ENCODE measurements at places on chromosomes 4 and X. TPM values are rescaled to one million over a fixed set of nuclear protein-coding genes. Genes with fewer than 3 reads are reported as not detected.

- DNase-seq, result peak; percentile 92
These were observed 41.0 kb downstream of the FNIP2 start for GRCh38 chr4:158809611-158810486.

DNA sequence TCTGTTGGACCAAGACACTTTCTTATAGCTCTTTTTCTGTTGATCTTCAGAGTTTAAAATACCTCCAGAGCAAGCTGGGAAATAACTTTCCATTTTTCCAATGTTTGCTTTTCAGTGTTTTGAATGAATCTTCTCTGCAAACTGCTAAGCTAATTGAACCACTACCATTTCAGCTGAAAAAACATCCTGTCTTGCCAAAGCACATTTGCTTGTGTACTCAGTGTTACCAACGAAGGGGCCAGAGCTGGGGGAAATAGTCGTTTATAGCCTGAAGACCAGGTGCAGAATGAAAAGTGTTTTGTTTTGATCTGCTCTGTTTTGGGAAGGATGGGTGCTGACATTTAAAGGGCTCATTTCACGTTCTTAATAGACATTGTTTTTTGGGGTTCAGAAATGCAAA is 88.4 kb upstream of the CLNK start:
- peak; percentile 17 for DNase-seq

Gene PABPC5
- total RNA-seq, result 0.90 TPM

Gene TLR1
- total RNA-seq, result 5.3 TPM

- DNase-seq, result no peak
These were observed 10.0 kb upstream of the ASMTL start for GRCh38 chrX:1462596-1463251.

- DNase-seq, result no peak
These were observed 211.6 kb upstream of the DKK2 start for GRCh38 chr4:107247738-107248137.

DNA sequence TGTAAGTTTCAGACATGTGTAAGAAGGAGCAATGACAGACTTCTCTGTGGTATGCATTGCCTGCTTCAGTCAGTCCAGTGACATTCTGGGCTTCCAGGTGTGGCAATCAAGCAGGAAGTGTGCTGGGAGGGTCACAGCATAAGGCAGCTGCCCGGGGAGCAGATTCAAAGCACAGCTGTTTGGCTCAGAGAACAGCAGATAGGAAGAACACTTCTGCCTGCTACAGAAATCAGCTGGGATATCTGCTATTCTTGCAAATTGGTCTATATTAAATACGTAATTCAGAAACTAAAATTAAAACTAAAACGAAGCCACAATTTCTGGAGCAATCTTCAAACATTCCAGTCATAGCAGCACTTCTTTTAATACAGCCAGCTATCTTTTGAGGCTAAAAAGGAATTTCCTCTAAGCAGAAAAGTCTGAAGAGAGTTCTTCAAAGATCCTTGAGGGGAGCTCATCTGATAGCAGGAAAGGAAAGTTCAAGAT is 47.5 kb upstream of the GALNT7 start:
- peak; percentile 6 for DNase-seq

DNA sequence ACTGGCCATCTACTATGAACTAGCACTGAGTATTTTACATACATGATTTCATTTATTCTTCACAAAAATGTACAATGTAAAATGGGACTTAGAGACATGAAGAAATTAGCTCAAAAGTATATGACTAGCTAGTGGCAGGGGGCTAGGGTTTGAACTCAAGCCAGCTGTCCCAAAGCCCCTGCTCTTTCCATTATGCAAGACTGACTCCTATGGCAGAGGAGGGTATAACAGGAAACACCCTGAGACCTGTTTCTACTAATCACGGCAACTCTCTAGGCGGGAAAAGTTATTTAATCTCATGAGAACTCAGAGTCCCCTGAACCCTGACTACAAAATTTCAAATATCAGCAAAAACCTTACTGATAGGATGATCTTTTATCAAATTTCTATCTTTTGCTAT is 150.6 kb downstream of the PRDM5 start:
- DNase-seq, result no peak

GRCh38 chr4:98341309-98341708 is 80.1 kb downstream of the RAP1GDS1 start:
- no peak for DNase-seq

Gene SUPT20HL2
- not detected for total RNA-seq

DNA sequence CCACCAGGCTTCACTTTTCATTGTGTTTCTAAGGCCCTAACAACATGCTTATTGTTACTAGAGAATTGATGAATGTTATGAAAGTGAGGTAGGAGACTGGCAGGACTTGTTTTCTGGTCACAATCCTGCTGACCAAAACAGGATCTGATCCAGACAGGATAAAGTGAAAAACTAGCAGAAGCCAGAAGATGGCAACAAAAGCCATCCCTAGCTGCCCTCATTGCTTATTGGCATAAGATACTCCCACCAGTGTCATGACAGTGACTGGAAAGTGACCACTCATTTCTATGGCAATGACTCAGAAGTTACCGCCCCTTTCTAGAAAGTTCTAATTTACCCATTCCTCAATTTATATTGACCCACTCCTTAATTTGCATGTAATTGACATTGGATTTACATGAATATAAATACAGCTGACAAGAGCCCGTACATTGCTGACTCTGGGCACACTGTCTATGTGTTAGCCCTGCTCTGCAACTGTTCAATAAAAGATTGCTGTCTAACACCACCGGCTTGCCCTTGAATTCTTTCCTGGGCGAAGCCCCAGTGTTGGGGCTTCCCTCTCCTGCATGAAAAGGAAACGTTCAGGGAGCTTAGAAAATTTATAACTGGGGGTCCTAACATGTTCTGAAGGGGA is 30.0 kb upstream of the FGG start:
- no peak for DNase-seq

Gene VEGFD
- 0.26 TPM for total RNA-seq

GRCh38 chr4:60723796-60724195 is 476.3 kb upstream of the ADGRL3 start:
- DNase-seq, result no peak

GRCh38 chrX:11792461-11793421 is 34.7 kb downstream of the MSL3 start:
- peak; percentile 51 for DNase-seq

DNA sequence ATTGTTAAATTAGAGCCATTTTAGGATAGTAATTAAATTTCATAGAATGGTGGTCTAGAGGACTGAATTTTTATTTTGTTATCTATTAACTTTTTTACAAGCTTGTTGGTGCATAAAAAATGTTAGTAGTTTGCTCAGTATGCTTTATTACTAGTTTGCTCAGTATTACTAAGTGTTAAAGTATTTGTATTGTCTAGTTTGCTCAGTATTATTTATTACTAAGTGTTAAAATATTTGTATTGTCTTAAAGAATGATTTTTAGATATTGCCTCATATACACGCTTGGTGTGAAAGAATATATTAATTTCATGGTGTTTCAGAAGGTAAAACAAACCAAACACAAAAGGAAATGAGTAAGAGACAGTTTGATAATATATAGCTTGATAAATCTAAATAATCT is 268.4 kb upstream of the MAGEB18 start:
- no peak for DNase-seq

DNA sequence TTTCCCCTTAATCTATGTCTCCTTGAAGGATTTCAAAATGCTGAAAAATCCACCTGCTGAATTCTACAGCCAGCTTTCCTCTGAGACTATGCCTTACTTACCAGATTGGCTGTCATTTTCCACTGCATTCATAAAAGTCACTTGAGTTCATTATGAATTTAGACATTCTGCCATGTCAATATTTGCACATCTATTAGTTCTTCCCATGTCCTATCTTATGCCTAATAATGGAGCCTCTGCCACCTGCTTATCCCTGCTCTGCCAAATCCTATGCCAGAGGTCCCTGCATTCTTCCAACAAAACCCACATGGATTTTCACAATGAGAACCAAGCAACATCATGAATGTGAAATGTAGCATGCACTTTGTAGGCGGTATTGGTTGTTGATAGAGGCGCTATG is 42.6 kb downstream of the GASK1B start:
- DNase-seq, result no peak

DNA sequence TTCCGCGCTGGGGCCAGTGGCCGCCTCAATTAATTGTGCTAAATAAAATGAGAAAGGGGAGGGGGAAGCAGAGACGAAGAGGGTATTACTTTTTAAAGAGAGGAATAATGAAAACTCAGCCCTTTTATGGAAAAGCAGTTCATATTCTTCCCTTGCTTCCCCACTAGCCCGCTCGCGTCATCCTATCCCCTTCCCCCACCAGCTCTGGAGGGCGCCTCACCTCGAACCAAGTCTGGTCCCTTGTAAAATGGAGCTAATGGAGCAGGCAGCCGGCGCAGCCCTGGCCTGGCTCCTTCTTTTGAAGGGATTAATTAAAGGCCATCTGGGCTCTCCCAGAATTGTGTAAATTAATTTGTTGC is 511 bp upstream of the NKX6-1 start:
- DNase-seq, result no peak

GRCh38 chr4:33628296-33628695 is 2616.0 kb downstream of the ARAP2 start:
- DNase-seq, result no peak

DNA sequence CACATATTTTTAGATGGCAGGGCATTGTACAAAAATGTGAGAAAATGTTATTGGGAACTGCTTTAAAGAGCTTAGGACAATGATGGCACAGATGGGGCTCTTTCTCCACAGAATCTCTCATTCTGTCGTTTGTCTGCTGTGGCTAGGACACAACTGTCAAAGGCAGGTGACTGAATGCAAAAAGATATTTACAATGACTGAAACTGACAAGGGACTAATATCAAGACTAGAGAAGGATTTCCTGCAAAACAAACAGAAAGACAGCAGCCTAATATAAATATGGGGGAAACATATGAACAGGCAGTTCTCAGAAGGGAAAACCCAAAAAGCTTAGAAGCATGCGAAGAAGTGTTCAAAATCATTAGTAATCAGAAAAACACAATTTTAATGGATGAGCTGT is 177.5 kb upstream of the AFF2 start:
- DNase-seq, result no peak

Data from dermis microvascular lymphatic vessel endothelial cell (primary cell).